Activated CD8-positive, alpha-beta memory T cell treated with anti-CD3 and anti-CD28 coated beads for 4 hours (primary cell): ENCODE measurements at places on chromosomes 2 and 18.

- no peak for DNase-seq
These were observed 85.3 kb downstream of the LDLRAD4 start for GRCh38 chr18:13303756-13304364.

GRCh38 chr2:195461010-195461409 lies 196.0 kb upstream of the SLC39A10 start:
- no peak for DNase-seq

GRCh38 chr2:174334781-174335251 lies at the start of gene SP9:
Gene SP9, plus strand, starts transcription at chr2:174334954. Its CDS starts 139 bp downstream, at chr2:174335093.
- no peak for DNase-seq

GRCh38 chr2:17752892-17753802 lies 463 bp downstream of the SMC6 start:
- no peak for DNase-seq

- DNase-seq = no peak
These were observed 1.5 kb downstream of the ARHGAP25 start for GRCh38 chr2:68736086-68736485.

- DNase-seq = no peak
These were observed 145.4 kb upstream of the RIOK3 start for GRCh38 chr18:23307567-23308295.

- no peak for DNase-seq
These were observed 37.8 kb upstream of the FZD5 start for GRCh38 chr2:207807516-207807915.

DNA sequence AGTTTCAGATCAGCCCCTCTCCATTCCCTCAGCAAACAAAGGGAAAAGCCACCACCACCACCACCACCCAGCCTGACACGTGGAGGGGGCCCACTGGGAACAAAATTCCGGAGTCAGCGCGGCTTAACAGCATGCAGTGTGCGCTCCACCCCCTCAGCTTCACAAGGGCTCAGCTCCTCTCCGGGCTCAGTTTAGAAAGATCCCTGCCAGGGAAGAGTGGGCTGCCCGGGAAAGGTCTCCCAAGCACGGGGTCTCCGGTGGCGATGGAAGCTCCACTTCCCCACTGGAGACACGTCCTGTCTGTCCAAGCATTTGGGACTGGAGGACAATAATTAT lies 55.7 kb downstream of the SNORC start:
- no peak for DNase-seq

GRCh38 chr2:160790738-160791137 lies 297.1 kb upstream of the RBMS1 start:
- no peak for DNase-seq
